ENCODE measurements at places on chromosomes 2 and 18.

GRCh38 chr2:236264256-236264655 lies at the start of gene ASB18:
TSS of gene ASB18 (minus strand) at chr2:236264406. CDS start at chr2:236264345, 61 bp downstream.
- DNase-seq, result no peak

- DNase-seq, result no peak
Measured at GRCh38 chr2:235829726-235830125, 335.9 kb downstream of the AGAP1 start.

- DNase-seq, result no peak
Measured at GRCh38 chr18:51248685-51249084, 51.2 kb upstream of the MEX3C start.

DNA sequence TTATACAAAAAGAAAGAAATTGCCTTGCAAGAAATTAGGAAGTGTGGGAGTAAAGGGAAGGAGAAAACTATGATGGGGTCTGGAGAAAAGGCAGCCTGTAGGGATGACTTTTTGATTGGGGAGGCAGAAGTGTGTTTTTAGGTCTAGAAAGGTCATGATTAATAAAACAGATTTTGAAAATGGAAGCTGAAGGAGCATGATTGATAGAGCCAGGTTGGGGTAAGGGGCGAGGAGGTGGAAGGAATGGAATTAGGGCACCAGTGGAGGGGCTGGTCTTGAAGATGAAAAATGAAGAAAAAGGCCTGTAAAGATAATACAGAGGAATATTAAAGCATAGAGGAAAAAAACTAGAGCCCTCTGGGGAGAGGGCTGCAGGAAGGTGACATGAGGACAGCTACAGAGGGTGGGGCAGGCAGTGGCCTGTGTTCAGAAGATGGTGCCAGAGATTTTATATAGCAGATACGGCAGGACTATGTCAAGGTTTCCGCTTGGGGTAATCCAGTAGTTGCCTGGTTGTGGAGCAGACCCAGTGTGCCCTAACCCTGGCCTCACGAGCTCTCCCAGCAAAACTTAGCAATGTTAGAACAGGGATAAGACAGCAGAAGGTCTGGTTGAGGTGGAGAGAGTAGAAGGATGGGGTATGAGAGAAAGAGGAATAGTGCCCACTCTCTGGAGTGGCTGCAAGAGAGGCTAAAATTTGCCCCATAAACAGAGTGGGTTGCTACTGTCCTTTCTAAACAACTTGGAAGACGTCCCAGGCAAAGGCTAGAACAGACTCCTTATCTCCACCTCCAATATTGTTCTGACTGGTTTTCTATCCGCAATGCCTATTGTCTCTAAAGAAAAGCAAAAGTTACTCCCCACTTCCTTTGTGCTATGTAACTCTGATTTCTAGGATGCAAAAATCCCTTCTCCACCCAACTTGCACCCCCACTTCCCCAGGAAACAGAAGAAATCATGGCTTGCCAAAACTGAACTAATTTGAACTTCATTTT lies 287.3 kb downstream of the AGPS start:
- no peak for DNase-seq

DNA sequence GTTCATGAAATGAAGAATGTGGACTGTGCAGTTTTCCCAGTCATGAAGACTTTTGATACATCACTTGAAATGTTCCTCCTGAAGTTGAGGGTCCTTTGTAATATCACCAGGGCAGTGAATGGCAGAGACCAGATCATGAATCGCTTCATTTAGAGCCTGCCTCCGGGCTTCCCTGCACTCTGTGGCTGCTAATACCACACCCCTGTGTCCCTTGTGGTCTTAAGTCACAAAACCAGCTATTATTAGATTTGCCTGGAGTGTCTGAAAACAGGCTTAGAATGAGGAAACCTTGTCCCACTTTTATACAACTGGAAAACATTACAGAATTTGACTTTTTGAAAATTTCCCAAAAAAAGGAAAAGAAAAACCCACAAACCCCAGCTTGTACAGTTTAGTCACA lies 147.9 kb downstream of the MGAT5 start:
- DNase-seq, result no peak

Data from choroid plexus epithelial cell (primary cell).